Adipose tissue (tissue), 3 donors: ENCODE measurements at places on chromosomes 1 and 21. TPM values are rescaled to one million over a fixed set of nuclear protein-coding genes. Genes with fewer than 3 reads are reported as not detected.

ARHGEF11 gene
- 7.2 TPM for polyA plus RNA-seq

MTMR11 gene
- 2.1 TPM for polyA plus RNA-seq

DNASE2B gene
- 0.07 TPM for polyA plus RNA-seq

REN gene
- polyA plus RNA-seq: 0.12 TPM

HHIPL2 gene
- not detected for polyA plus RNA-seq

NHLH1 gene
- not detected for polyA plus RNA-seq

MAN1A2 gene
- 11.8 TPM for polyA plus RNA-seq

BMP8A gene
- polyA plus RNA-seq: not detected

C1orf87 gene
- polyA plus RNA-seq: 0.06 TPM

PIK3R3 gene
- polyA plus RNA-seq: 16.4 TPM

SLC6A17 gene
- polyA plus RNA-seq: 0.36 TPM

C1orf94 gene
- not detected for polyA plus RNA-seq

ARHGAP30 gene
- 10.8 TPM for polyA plus RNA-seq

METTL25B gene
- 24.6 TPM for polyA plus RNA-seq

FLG gene
- not detected for polyA plus RNA-seq

PGLYRP4 gene
- polyA plus RNA-seq: not detected

TAF5L gene
- polyA plus RNA-seq: 4.8 TPM

CHI3L1 gene
- polyA plus RNA-seq: 12.6 TPM

KCNJ10 gene
- 0.09 TPM for polyA plus RNA-seq

DCST1 gene
- not detected for polyA plus RNA-seq

PRR9 gene
- 1.0 TPM for polyA plus RNA-seq

FMO3 gene
- polyA plus RNA-seq: 0.59 TPM

HENMT1 gene
- polyA plus RNA-seq: 5.4 TPM

MXRA8 gene
- 104 TPM for polyA plus RNA-seq

TSTD1 gene
- polyA plus RNA-seq: 33.7 TPM

FAAH gene
- polyA plus RNA-seq: 31.4 TPM

CD53 gene
- 59.0 TPM for polyA plus RNA-seq

DMRTA2 gene
- polyA plus RNA-seq: not detected

TAS1R1 gene
- not detected for polyA plus RNA-seq

NHLH2 gene
- polyA plus RNA-seq: not detected

CACYBP gene
- polyA plus RNA-seq: 106 TPM

KDF1 gene
- not detected for polyA plus RNA-seq

SDE2 gene
- 13.6 TPM for polyA plus RNA-seq

NES gene
- 3.5 TPM for polyA plus RNA-seq

TTC34 gene
- 0.16 TPM for polyA plus RNA-seq

LAPTM5 gene
- polyA plus RNA-seq: 62.3 TPM

LINGO4 gene
- polyA plus RNA-seq: not detected

OR2L3 gene
- polyA plus RNA-seq: not detected

ADGRB2 gene
- polyA plus RNA-seq: 1.2 TPM

FCRL6 gene
- 0.08 TPM for polyA plus RNA-seq

CRP gene
- polyA plus RNA-seq: 0.07 TPM

FCER1G gene
- polyA plus RNA-seq: 258 TPM

PLXNA2 gene
- 48.7 TPM for polyA plus RNA-seq

CLEC20A gene
- not detected for polyA plus RNA-seq

SERPINC1 gene
- 0.04 TPM for polyA plus RNA-seq

DEPDC1 gene
- 0.07 TPM for polyA plus RNA-seq

OR6K2 gene
- polyA plus RNA-seq: not detected

CFAP141 gene
- polyA plus RNA-seq: not detected

ESRRG gene
- polyA plus RNA-seq: 0.56 TPM

PINK1 gene
- 34.6 TPM for polyA plus RNA-seq

RHOU gene
- 68.2 TPM for polyA plus RNA-seq

RASSF5 gene
- 6.1 TPM for polyA plus RNA-seq

KIF21B gene
- 1.2 TPM for polyA plus RNA-seq

LHX8 gene
- polyA plus RNA-seq: not detected

TMCO1 gene
- polyA plus RNA-seq: 41.8 TPM
